ENCODE measurements at places on chromosomes 5 and 9.

GRCh38 chr5:150541895-150542294, 34.0 kb downstream of the NDST1 start:
- DNase-seq: no peak

- DNase-seq: no peak
These were observed 52.2 kb downstream of the SCAI start for GRCh38 chr9:125091121-125091520.

- DNase-seq: no peak
These were observed 52.1 kb upstream of the FAM169A start for GRCh38 chr5:74918232-74918669.

- DNase-seq: no peak
These were observed 133.4 kb upstream of the OTULINL start for GRCh38 chr5:14447958-14448911.

DNA sequence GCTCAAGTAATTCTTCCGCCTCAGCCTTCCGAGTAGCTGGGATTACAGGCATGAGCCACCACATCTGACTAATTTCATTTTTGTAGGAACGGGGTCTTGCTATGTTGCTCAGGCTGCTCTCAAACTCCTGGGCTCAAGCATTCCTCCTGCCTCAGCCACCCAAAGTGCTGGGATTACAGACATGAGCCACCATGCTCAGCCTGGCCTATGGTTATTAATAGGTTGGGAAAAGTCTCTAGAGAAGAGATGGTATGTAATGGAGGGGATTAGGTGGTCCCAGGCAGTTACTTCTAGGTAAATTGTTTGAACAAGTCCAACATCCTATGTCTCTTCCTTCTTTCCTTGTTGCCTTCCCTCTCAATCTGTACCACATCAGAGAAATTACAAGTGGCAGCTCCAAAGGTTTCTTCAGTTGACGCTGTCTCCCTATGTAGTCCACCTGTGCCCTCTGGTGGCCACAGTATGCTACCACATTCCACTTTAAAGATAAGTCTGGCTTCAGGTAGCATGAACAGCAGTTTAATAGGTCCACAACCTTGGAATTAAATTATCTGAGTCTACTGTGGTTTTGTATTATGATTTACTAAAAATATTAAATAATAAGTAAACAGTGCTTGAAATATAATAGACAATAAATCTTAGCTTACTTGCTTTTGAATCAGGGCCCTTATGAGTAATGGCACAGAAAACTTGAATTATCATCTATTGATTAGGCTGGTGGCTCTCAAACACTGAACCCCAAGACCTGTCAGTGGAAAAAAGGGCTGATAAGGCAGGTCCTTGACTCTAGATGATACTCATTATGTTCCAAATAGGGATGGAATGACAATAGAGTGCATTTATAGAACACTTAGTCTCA, 9.7 kb downstream of the TIGD6 start:
- DNase-seq: no peak

- DNase-seq: no peak
These were observed 599.6 kb upstream of the ADAMTS16 start for GRCh38 chr5:4540375-4541173.

GRCh38 chr5:107900721-107901120, 230.0 kb upstream of the EFNA5 start:
- no peak for DNase-seq

DNA sequence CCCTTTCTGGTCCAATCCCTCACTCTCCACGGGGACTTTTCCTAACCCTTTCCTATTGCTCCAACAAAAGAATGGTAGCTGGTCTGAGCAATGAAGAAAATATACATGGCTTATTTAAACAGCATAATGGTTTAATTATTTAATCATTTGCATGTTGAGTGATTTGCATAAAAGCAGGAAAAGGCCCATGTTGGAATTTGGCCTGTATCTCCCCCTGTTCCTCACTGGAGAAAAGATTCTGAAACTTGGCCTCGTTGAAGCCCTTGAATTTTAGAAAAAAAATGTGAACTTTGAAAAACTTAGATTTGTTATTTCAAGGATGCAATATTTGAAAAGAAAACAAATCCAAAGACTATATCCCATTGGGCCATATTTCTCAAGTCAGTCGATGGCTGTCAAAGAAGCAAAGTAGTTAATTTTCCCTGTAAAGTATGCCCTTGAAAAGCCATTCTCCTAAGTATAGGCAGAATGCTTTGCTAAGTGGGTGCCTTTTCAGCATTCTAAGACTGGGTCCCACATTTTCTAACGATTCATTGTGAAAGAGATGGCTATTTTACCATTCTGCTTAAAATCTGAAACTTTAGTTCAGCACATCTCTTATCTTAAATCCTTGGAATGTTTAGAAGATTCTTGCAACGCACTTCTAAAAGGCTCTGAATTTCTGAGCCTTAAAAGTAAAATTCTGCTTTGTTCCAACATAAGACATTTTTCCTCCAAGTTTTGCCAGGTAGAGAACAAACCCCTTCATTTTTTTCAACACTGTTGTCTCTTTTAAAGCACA, 428.8 kb downstream of the ARHGEF28 start:
- no peak for DNase-seq

GRCh38 chr9:32863291-32863690, 80.0 kb downstream of the TMEM215 start:
- no peak for DNase-seq

- DNase-seq: peak; percentile 20
These were observed 34.5 kb upstream of the SLC46A2 start for GRCh38 chr9:112925058-112925641.

- DNase-seq: no peak
These were observed 48.9 kb downstream of the PFDN1 start for GRCh38 chr5:140253985-140254384.

- DNase-seq: no peak
These were observed 31.6 kb upstream of the DTWD2 start for GRCh38 chr5:119019949-119020348.

DNA sequence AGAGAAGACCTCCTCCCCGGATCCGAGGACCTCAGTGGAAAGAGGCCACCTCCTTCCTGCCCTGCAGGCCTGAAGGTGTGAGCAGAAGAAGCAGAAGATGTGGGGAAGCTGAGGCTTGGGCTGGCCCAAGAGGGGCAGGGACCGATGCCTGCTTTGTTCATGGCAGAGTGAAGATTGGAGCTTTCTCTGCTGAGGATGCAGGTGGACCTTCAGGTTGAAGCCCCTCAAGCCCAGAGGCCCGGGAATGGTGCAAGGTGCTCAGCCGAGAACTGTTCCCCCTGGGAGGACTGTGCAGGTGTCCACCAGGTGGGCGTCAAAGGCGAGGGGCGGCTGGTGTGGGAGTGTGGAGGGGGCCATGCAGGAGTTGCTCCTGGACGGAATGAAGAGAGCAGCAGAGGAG, 277.9 kb upstream of the IRX2 start:
- DNase-seq: no peak

DNA sequence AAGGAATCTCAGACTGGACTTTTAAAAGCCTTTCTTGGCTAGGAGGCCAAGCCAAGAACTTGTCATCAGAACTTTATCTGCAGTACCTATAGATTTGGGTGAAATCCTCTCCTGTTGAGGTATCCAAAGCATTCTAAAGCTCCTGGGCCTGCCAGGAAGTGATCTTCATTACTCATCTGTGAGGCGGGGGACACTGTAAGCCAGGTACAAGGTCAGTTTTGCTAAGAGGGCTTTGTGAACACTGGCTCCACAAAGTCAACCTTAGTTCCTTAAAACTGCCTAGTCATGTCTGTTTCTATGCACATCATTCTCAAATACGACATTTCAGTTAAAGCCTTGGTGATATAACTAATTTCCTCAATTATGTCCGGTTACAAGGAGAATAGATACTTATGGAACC, 236.7 kb downstream of the PIK3R1 start:
- no peak for DNase-seq

DNA sequence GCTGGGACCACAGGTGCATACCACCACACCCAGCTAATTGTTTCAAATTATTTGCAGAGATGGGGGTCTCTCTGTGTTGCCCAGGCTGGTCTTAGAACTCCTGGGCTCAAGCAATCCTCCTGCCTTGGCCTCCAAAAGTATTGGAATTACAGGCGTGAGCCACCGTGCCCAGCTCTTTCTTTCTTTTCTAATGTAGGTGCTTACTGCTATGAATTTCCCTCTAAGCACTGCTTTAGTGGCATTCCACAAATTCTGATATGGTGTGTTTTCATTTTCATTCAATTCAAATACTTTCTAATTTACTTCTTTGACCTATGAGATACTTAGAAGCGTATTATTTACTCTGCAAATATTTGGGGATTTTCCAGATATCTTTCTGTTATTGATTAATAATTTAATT, 14.9 kb downstream of the HMGXB3 start:
- DNase-seq: no peak

All from CMK (cell line).